Activated CD4-positive, alpha-beta T cell treated with anti-CD3 and anti-CD28 coated beads for 36 hours (primary cell): ENCODE measurements at places on chromosomes 4 and X. TPM values are rescaled to one million over a fixed set of nuclear protein-coding genes. Genes with fewer than 3 reads are reported as not detected.

The CYTL1 gene
- not detected for total RNA-seq

The ATP7A gene
- total RNA-seq, result 9.5 TPM

The OPN1LW gene
- not detected for total RNA-seq

The HS6ST2 gene
- 0.76 TPM for total RNA-seq

The CSN1S1 gene
- total RNA-seq, result not detected

DNA sequence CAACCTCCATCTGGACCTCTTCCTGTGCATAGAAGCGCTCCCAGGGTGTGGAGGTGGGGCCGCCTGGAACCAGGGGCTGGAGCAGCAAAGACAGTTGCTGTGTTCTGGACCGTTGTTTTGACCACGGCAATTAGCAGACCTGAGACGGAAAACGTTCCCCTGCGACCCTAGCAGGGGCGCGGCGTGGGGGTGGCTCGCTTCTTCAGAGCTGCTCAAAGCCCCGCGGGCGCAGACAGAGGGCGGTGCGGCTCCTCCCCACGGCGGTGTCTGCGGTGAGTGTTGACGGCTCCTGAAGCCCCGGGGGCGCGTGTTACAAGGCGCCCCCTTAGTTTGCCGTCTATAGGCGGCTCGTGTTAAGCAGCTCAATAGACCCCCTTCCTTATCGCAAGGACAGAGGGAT is 79.2 kb downstream of the TRIML1 start:
- DNase-seq, result no peak

- peak; percentile 59 for DNase-seq
Measured at GRCh38 chrX:107454302-107454701, 4.8 kb downstream of the FRMPD3 start.

GRCh38 chr4:156764145-156764544 is 207.5 kb downstream of the PDGFC start:
- no peak for DNase-seq

- no peak for DNase-seq
Measured at GRCh38 chr4:11485926-11486325, 57.2 kb upstream of the HS3ST1 start.

GRCh38 chrX:51737091-51737490 is 6.2 kb upstream of the GSPT2 start:
- no peak for DNase-seq

- DNase-seq, result no peak
Measured at GRCh38 chr4:46954643-46955042, 38.7 kb downstream of the GABRA4 start.

GRCh38 chr4:55020131-55020530 is 105.3 kb downstream of the KDR start:
- no peak for DNase-seq

- no peak for DNase-seq
Measured at GRCh38 chr4:111812760-111813159, 332.5 kb upstream of the FAM241A start.

DNA sequence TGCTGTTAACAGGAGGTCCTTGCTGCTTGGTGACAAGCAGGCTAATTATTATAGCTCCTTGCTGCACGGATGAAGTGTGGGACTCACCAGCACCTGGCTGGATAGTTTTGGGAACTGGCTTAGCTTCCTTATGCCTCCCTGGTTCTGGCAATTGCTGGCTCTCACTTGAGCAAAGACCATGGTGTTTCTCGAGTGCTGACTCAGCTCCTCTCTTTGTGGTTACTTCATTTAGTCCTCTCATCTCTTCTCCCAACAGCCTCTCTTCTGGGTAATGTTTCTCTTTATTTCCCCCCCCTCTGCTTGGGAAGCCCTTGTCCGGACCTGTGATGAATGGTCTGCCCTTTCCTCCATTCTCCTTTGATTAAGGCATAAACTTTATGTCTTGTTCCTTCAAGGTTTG is 100.4 kb downstream of the CBLL2 start:
- no peak for DNase-seq

DNA sequence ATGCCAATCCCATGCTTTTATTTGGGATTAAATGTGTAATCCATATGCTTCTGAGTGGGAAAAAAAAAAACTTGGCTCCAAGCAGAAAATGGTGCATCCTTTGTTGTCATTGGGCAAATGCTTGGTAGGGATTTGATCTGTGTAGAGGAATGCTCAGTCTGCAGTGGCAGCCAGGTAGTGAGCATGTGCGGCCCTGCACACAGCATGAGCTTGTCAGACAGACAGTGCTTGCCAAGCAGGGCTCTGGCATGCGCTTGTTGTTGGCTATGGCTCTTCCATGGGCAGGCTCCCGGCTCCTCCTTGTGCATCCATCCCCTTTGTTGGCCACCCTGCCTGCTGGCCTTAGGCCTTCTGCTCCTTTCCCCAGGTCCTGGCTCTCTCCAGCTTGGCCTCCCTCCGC is 130.3 kb downstream of the GPR143 start:
- no peak for DNase-seq

- no peak for DNase-seq
Measured at GRCh38 chr4:82382751-82383150, 9.0 kb upstream of the HNRNPD start.

GRCh38 chr4:185227131-185227551 is 17.7 kb downstream of the SNX25 start:
- no peak for DNase-seq

GRCh38 chr4:70504733-70505132 is 13.6 kb upstream of the AMTN start:
- DNase-seq, result no peak

GRCh38 chr4:147163311-147163710 is 217.6 kb upstream of the TTC29 start:
- DNase-seq, result no peak

- no peak for DNase-seq
Measured at GRCh38 chr4:143512978-143513313, 556 bp upstream of the SMARCA5 start.

GRCh38 chrX:13411496-13412207 is 91.8 kb upstream of the ATXN3L start:
- DNase-seq, result no peak

- DNase-seq, result no peak
Measured at GRCh38 chrX:142680038-142680437, 345.7 kb upstream of the SPANXN4 start.

- no peak for DNase-seq
Measured at GRCh38 chr4:111230265-111230664, 607.4 kb upstream of the PITX2 start.

GRCh38 chr4:159904906-159905305 is 802.0 kb downstream of the RAPGEF2 start:
- no peak for DNase-seq

DNA sequence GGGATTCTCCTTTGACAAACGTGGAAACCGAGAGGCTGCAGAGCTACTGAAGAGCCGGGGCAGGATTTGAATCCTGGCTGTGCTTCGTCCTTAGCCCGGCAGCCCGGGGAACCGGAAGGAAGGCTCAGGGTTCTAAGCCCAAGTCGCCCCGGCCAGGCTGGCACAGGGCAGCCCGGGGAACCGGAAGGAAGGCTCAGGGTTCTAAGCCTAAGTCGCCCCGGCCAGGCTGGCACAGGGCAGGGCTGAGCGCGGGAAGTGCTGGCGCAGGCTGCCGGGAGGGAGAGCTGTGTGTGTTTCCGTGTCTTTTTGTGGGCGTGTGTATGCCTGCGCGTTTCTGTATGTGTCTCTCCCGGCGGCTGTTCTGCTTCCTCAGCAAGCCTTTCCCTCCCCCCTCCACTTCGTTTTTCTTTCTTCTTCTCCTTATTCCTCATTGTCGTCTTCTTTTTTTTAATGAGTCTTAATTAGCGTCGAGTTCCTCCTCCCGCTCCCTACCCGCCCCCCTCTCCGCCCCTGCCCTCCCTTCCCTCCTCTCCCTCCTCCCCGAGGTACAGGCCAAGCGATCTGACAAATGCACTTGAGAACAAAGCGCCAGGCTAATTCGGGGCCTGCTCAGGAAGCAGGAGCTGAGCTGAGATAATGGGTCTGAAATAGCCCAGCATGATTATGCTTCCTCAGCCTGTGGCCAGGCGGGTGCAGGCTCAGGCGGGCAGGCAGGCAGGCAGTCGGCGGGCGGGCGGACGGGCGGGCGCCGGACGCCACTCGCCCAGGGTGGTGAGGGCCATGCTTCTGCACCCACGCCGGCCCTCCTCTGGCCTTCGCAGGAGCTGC is 65.9 kb downstream of the EFNB1 start:
- peak; percentile 42 for DNase-seq

DNA sequence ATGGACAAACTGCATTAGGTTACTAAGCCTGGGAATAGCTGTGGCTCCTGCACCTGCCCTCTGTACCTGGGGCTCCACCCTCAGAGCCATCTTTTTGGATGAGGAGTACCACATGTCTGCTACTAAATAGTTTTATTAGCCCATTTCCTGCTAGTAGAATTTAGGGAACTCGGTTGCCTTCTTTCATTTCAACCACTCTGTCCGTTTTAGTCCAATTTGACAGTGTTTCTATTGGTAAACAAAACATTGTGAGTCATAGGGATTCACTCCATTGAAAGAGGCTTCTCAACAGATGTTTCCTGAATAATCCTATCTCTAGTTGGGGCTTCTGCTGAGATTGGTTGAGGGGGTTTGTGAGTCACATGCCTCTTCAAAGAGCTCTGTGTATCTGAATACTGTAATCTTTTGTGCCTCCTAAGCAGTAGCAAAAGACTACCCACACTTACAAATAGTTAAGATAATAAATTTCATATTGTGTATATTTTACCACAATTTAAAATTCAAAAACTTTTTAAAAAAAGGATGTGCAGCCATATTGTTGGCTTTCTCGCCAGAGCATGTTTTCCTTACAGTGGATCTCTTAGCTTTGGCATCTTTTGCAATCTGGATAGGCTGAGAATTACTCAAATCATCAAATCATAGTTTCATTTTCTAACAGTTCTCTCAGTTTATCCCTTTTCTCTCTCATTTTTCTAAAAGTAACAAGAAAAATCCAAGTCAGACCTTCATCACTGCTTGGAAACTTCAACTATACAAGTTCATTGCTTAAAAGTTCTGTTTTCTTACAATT is 9.9 kb downstream of the FAM200B start:
- no peak for DNase-seq

DNA sequence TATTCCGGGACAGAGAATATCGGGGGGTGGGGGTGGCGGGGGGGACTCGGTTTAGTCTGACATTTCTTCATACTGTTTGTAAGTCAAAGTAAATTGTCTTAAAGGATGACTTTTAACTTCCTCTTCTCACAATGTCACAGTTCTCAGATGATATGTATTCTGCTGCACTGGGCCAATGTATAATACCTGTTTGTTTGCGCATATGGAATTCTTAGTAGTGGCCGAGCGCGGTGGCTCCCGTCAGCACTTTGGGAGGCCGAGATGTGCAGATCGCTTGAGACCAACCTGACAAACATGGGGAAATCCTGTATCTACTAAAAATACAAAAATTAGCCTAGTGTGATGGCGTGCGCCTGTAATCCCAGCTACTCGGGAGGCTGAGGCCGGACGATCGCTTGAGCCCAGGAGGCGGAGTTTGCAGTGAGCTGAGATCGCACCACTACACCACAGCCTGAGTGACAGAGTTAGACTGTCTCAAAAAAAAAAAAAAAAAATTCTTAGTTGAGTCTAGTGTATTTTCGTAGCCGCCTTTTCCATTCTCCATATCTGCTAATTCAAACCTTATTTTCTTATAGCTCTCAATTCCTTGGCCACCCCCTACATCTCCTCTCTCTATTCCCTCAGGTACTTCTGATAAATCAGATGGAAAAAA is 851 bp downstream of the POLR2B start:
- peak; percentile 79 for DNase-seq

GRCh38 chr4:170145120-170145519 is 55.4 kb upstream of the AADAT start:
- no peak for DNase-seq

DNA sequence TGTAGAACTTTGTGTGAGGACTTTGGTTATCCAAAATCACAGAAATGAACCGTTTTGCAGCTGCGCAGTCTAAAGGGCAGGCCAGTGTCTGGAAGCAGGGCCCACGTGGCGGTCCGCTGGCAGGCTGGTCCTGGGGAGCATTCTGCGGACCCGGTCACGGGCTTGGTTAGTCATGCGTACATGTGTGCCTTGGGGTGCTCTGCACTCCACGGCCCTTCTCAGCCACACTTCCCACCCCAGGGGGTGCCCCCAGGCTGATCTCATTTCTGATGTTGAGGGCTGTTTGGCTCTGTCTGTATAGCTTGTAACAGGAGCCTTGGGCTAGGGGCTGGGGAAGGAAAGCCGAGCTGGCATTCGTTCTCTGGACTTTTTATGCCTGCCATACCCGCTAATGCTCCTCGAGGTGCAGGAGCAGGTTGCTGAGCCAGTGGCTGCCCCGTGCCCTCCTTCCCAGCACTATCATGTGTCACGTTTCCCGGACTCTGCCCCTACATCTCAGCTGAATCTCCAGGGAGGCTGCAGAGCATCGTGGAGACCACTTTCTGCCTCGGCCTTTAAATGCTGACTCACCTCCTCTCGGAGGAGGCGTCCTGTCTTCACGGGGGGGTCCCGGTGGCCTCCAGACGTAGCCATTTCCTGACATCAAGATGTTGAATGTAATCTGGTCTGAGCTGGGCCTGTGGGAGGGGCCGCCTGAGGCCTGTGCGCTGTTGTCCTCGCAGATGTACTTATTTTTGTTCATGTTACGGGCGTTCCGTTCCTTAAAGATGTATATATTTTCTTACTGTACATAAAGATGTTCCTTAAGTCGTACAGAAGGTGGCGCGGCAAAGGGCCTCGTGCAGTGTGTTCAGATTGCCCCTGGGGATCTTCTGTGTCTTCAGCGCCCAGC is 11.4 kb upstream of the TADA2B start:
- DNase-seq, result no peak

DNA sequence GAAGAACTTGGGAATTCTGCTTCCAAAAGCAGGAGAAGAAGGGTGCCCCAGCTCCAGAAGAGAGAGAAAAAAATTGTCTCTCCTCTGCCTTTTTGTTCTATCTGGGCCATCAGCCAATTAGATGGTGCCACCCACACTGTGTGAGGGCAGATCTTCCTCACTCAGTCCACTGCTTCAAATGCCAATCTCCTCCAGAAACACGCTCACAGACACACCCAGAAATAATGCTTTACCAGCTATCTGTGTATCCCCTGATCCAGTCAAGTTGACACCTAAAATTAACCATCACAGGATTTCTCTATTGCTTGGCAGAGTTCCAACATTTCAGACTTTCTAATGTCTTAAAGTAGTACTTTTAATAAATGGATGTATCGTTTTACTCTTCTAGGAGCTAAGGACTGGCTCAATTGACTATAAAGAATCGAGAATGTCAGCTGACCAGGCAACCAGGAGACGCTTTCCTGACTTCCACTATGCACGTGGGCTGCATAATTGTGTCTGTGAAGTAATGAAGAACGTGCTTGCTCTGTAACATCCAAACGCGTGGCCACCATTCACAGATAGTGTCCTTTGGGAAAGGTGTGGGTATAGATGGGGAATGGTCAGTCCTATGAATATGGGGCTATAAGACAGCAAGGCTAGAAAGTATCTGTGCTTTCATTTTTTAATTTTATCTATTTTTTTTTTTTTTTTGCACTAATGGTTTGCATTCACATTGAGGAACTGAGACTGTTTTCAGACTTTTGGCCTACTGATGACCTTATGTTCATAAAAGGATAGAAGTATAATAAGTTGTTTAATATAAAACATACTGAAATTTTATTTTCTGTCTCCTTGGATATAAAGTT is 9.9 kb upstream of the SMIM20 start:
- DNase-seq, result no peak

- DNase-seq, result no peak
Measured at GRCh38 chr4:76767983-76768382, 130.0 kb downstream of the SOWAHB start.

GRCh38 chr4:123743848-123744247 is 347.3 kb downstream of the SPRY1 start:
- no peak for DNase-seq
